ENCODE measurements at places on chromosomes 12 and 14.
A peak's percentile ranks its signal among the peaks of the same experiment; 100 is the strongest.

- no peaks in the 10 kb centered on the region for H3K27me3 ChIP-seq
- DNase-seq, result no peak
- no peak overlapping the region for H3K27ac ChIP-seq
- H3K36me3 ChIP-seq, result no peaks in the 10 kb centered on the region
- H3K4me1 ChIP-seq, result no peaks in the 10 kb centered on the region
- no peak overlapping the region for H3K4me3 ChIP-seq
Observed at GRCh38 chr12:100797246-100797645, 2.7 kb downstream of the ANO4 start.

DNA sequence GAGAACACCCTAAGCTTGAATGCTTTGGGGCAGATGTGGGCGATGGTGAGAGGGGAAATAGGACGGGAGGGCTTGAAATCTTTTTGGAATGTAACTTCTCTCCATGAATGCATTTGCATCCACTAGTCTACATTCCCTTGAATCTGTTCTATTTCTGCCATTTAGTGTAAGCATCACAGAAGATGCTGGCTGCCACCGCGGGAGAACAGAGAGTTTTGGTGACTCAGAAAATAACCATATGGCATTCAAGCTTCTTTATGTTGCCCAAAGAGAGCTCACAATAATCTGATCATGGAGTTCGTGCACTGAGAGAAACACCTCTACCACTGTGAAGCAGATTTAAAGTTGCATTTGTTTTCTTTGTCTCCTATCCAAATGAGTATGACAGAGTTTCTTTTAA lies 52.6 kb upstream of the OTX2 start:
- H3K4me1 ChIP-seq, result no peaks in the 10 kb centered on the region
- H3K27me3 ChIP-seq, result no peaks in the 10 kb centered on the region
- H3K36me3 ChIP-seq, result no peaks in the 10 kb centered on the region
- no peak overlapping the region for H3K27ac ChIP-seq
- DNase-seq, result no peak

GRCh38 chr12:111012918-111013317 lies 92.5 kb upstream of the MYL2 start:
- H3K4me3 ChIP-seq, result no peak overlapping the region
- no peak for DNase-seq
- no peaks in the 10 kb centered on the region for H3K27me3 ChIP-seq
- no peak overlapping the region for H3K27ac ChIP-seq

DNA sequence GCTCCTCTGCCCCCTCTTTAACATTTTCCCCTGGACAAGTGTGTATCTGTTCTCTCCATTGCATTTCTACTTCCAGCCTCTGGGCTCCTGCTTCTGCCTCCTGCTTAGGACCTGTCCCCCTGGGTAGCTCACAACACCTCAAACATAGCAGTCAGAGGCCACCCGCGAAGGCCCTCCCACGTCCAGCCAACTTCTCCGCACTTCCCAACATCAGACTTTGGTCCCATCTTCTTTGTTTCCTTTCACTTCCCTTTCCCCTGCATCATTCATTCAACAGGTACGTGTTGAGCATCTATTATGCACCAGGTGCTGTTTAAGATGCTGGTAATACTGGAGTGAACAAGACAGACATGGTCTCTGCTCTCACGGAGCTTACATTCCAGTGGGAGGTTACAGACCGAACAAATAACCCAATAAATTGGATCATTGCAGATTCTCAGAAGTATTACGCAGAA lies 3.1 kb downstream of the C12orf57 start:
- no peak overlapping the region for H3K27ac ChIP-seq
- peak overlapping the region; percentile 13 for H3K4me3 ChIP-seq
- no peak for DNase-seq
- no peaks in the 10 kb centered on the region for H3K27me3 ChIP-seq
- H3K36me3 ChIP-seq, result peaks cover 4% of the 10 kb centered on the region
- H3K4me1 ChIP-seq, result peaks cover 13% of the 10 kb centered on the region

GRCh38 chr12:26773313-26774104 lies 59.5 kb downstream of the ITPR2 start:
- H3K27me3 ChIP-seq, result no peaks in the 10 kb centered on the region
- H3K4me1 ChIP-seq, result no peaks in the 10 kb centered on the region
- no peak overlapping the region for H3K27ac ChIP-seq
- H3K36me3 ChIP-seq, result no peaks in the 10 kb centered on the region
- no peak overlapping the region for H3K4me3 ChIP-seq
